ENCODE measurements at places on chromosomes 4 and X. TPM values are rescaled to one million over a fixed set of nuclear protein-coding genes. Genes with fewer than 3 reads are reported as not detected.

Gene TMPRSS11D
- total RNA-seq: not detected

Gene TMSB15C
- total RNA-seq: 0.40 TPM

Gene CXXC4
- total RNA-seq: 8.3 TPM

DNA sequence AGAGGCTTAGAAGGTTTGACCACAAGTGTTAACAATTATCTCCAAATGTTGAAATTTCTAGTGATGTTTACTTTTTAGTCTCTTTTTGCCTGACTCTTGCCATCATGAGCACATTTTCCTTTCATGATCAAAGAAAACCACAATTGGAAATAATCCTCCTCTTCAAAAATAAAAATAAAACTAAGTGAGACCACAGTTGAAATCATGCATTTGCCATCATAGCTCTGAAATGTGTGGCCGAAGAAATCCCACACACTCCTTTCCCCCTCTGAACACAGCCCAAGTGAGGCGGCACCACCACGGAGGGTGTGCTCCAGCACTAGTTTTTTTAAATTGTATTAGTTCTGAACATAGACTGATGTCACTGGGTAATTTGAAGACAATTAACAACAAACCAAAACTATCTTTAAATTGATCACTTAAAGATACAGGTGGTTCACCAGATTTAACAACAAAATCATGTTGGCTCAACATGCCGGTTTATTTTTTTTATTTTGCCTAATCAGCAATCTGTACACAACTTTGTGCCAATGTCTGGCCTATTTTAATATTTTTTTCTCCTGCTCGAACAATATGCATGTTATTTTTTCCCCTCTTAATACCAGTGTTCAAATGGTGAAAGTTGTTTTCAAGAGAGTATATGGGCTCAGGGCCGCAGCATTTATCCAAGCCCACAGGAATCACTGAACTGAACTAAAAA lies 17.6 kb downstream of the APBB2 start:
- DNase-seq: no peak

DNA sequence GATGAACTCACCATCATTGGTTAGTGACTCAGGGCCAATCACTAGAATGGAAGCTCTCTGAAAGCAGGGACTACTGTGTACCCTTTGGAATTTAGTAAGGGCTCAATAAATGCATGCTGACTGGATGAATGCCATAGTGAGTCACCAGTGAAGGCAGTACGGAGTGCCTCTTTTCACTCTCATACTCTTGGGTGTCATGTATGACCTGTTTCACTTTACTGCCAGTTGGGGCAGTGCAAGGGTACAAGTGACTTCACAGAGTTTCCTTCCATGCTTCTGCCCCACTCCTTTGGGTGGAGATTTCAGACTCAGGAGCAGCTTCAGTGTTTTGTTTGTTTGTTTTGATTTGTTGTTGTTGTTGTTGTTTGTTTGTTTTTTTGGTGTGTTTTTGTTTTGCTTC lies 57.7 kb downstream of the SOX3 start:
- no peak for DNase-seq

GRCh38 chr4:166838975-166839614 lies 395.2 kb downstream of the SPOCK3 start:
- no peak for DNase-seq

DNA sequence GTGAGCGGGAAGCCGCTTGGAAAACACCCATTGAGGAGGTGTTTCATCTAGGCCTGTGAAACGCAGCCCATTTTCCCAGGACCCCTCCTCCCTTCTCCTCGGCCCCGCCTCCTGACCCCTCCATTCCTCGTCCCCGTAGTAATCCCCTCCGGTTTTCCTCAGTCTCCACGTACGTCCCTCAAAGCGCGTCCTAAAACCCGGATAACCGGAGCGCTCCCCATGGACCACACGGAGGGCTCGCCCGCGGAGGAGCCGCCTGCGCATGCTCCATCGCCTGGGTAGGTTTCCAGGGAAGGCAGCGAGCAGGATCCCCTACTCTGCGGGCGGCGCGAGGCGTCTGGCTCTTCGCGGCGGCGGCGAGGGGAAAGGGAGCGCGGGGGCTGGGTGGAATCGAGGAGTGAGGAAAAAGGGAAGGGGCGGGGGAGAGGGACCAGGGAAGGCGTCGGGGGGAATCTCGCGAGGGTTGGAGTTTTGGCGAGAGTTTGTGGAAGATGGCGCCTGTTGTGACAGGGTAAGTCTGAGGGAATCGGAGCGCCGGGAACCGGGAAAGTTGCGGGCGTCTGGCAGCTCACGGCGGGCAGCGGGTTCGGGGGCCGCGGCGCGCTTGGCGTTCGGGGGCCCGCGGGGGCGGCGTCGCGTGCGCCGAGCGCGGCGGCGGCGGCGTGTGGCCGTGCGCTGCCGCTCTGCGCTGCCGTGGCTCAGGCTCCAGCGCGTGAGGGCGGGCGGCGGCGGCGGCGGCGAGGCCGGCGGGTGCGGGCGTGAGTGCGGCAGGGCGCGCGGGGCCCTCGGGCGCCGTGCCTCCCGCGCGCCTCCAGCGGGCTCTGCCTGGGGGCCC lies at the start of gene RBPJ:
TSS of gene RBPJ (plus strand) at position 477 of the 835 bp plus-strand sequence. CDS start at position 492, 15 bp downstream.
- DNase-seq: peak; percentile 92

DNA sequence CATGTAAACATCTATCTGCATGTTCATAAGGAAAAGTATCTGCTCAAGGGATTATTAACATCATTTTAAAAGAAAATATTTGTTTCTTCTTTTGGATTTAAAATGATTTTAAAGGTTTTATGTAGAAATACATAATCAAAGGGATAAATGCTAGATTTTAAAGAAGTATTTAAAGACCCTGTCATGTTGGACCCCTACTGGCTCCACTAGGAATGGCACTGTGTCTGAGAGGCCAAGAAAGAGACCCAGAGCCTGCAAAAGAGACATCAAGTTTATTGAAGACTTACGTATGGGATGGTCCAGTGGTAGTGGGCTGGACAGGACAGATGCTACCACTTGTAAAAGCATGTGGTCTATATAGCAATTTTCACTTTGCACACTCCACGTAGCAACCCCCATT lies 78.7 kb upstream of the PCDH18 start:
- peak; percentile 26 for DNase-seq

DNA sequence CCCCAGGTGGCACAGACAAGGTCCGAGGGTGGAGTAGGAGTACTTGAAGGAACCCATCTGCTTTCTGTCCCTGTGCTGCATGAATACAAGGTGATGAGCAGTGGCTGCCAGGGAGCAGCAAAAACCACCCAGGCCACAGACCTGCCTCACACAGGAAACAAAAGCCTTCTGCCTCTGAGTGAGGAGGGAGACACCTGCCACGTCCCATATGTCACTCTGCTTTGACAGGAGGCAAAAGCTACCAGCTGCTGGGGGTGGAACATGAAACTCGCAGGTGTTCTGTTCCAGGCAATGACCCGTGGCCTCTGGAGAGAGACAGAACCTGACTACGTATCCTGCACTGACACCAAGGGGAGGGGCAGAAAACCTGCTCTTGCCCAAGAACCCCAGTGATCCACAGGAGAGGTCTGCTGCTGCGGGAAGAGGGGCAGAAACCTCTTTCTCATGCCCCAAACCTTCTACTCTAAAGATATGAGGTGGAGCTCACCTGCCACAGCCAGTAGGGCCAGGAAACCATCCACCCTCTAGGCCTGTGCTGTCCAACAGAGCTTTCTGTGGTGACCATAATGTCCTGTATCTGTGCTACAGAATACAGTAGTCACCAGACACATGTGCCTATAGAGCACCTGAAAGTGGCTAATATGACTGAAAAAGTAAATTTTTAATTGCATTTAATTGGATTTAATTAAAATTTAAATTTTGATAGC lies 172.9 kb downstream of the PRDM5 start:
- no peak for DNase-seq

DNA sequence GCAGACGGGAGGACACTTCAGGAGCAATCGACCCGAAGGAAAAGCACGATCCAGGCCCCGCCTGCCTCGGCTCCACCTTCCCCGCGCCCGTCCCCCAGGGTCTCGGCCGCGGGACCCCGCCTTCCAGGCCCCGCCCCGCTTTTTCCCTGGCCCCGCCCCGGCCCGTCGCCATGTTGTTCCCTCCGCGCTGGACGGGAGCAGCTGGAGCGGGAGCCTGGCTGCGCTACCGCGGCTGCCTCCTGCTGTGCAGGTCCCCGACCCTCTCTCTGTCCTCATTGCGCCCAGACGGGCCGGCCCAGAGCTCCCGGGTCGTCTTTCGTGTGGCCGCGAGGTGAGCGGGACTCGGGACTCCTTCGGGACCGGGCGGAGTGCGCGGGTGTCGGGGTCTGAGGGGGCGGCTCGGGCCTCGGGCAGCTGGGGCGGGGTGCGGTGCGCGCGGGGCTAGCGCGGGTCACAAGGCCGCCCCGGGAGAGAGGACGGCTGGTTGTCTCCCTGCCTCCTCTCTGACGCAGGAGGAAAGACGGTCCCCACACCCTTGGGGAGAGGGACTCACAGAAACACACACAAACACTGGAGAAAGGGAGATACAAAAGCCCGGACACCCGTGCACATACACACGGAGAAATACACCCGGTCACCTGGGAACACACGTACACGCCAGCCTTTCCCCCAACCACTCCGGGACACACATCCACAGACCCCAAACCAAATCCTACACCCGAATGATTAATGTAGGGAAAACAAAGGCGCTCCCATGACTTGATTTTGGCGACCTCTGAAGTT lies at the start of gene RAB9A:
TSS of gene RAB9A (plus strand) at position 171 of the 783 bp plus-strand sequence. CDS start 19,619 bp downstream, outside the sequence.
- peak; percentile 93 for DNase-seq

GRCh38 chr4:41070516-41071281 lies 143.6 kb downstream of the APBB2 start:
- no peak for DNase-seq

DNA sequence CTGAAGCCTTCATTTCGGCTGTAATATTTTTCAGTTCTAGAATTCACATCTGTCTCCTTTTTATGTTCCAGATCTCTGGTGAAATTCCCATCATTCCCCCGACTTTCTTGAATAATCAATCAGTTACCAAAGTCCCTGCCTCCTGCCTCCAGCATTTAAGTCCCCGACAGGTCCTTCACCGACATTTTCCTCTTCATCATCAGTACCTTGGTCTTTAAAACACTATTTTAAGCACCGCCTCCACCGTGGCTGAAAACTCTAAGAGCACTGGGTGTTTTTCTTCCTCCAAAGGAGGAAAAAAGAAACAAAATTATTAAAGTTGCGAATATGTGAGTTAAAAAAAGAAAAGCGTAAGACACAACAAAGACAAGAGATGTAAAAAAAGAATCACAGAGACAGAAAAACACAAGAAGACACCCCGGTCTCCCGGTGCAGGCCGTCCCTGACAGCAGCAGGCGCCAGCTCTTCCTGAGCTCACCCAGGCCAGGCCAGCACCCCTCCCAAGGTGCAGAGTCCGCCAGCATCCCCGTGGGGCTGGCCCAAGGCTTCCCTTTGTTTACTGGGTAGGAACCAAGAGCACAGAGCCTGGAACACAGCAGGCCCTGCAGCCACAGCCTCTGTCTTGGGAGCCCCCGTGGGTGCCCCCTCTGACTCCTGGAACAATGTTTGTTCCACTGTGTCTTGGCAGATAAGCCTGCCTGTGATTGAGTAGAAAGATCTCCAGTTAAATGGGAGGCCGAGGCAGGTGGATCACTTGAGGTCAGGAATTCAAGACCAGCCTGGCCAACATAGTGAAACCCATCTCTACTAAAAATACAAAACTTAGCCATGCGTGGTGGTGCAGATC lies 49.3 kb upstream of the CPLX1 start:
- DNase-seq: no peak

GRCh38 chr4:77453911-77454310 lies 151.7 kb upstream of the CXCL13 start:
- DNase-seq: no peak

Data from right cardiac atrium (tissue), 5 donors.